ENCODE measurements at places on chromosomes 12 and 14. TPM values are rescaled to one million over a fixed set of nuclear protein-coding genes. Genes with fewer than 3 reads are reported as not detected.

GARIN6 gene
- not detected for total RNA-seq

SPIC gene
- total RNA-seq = not detected

TMEM229B gene
- total RNA-seq = 1.5 TPM

CLEC6A gene
- not detected for total RNA-seq

BICDL1 gene
- 207 TPM for total RNA-seq

SYNDIG1L gene
- total RNA-seq = 0.21 TPM

NRXN3 gene
- 3.5 TPM for total RNA-seq

BDKRB2 gene
- 14.4 TPM for total RNA-seq

B3GNT4 gene
- 3.7 TPM for total RNA-seq

CMKLR1 gene
- 2.1 TPM for total RNA-seq

TAS2R19 gene
- not detected for total RNA-seq

POTEG gene
- total RNA-seq = not detected

ACAD10 gene
- 75.7 TPM for total RNA-seq

HOXC13 gene
- 6.0 TPM for total RNA-seq

SLC8A3 gene
- 0.21 TPM for total RNA-seq

KLRC1 gene
- not detected for total RNA-seq

TOMM20L gene
- total RNA-seq = not detected

SLC25A47 gene
- not detected for total RNA-seq

CCDC38 gene
- 0.29 TPM for total RNA-seq

PPTC7 gene
- 25.9 TPM for total RNA-seq

THAP2 gene
- 3.6 TPM for total RNA-seq

HAL gene
- total RNA-seq = 146 TPM

GALNT6 gene
- 9.7 TPM for total RNA-seq

IAPP gene
- total RNA-seq = not detected

RDH12 gene
- total RNA-seq = 99.8 TPM

EFS gene
- total RNA-seq = 64.4 TPM

CLMN gene
- total RNA-seq = 6.7 TPM

DUSP6 gene
- 69.2 TPM for total RNA-seq

TTC9 gene
- total RNA-seq = 4.1 TPM

MIP gene
- total RNA-seq = not detected

CCNT1 gene
- total RNA-seq = 74.4 TPM

RNASE9 gene
- total RNA-seq = not detected

CARMIL3 gene
- 9.1 TPM for total RNA-seq

FAM161B gene
- total RNA-seq = 3.4 TPM

CRY1 gene
- 35.4 TPM for total RNA-seq

MYF6 gene
- total RNA-seq = not detected

GUCY2C gene
- total RNA-seq = not detected

RBMS2 gene
- 30.2 TPM for total RNA-seq

BTBD7 gene
- total RNA-seq = 27.0 TPM

MDGA2 gene
- total RNA-seq = not detected

RHEBL1 gene
- 1.1 TPM for total RNA-seq

CRACR2A gene
- 4.8 TPM for total RNA-seq

TIGAR gene
- 3.4 TPM for total RNA-seq

ATXN7L3B gene
- 35.6 TPM for total RNA-seq

ITGB7 gene
- 2.9 TPM for total RNA-seq

All from suprapubic skin (tissue), 4 donors.